Stimulated activated CD4-positive, alpha-beta T cell treated with anti-CD3 and anti-CD28 coated beads, TNF-alpha, amount 100 ng/mL, for 1 hour (primary cell): ENCODE measurements at places on chromosomes 2 and 18.

- no peak for DNase-seq
These were observed 228.0 kb downstream of the CYP26B1 start for GRCh38 chr2:71919708-71920107.

GRCh38 chr18:56770097-56770496, 118.9 kb downstream of the WDR7 start:
- DNase-seq = no peak

GRCh38 chr2:64586883-64587481, 62.9 kb downstream of the AFTPH start:
- DNase-seq = no peak

- no peak for DNase-seq
These were observed 93.4 kb downstream of the SLC5A7 start for GRCh38 chr2:108079736-108080135.

GRCh38 chr18:36688020-36688965, 140.5 kb downstream of the TPGS2 start:
- DNase-seq = no peak

DNA sequence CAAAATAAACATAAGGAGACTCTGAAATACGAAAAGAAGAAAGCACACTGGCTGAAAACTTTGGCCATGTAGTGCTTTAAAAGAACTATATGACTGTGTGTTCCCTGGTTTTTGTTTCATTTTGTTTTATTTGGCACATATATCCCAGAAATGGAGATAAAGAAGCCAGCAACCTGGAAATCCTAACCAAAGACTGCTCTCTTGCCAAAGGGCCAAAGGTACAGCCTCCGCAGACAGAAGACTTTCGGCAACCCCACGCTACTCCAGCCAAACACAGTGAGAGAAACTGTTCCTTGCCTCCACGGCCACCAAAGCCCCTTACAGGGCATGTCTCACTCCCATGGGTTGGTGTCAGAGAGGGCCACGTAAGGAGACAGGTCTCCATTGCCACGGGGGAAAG, 381.2 kb upstream of the NETO1 start:
- no peak for DNase-seq
